ENCODE measurements at places on chromosomes 3 and 15. TPM values are rescaled to one million over a fixed set of nuclear protein-coding genes. Genes with fewer than 3 reads are reported as not detected.
A peak's percentile ranks its signal among the peaks of the same experiment; 100 is the strongest.

- no peak for DNase-seq
Measured at GRCh38 chr15:29870495-29871151, 48.4 kb upstream of the TJP1 start.

GRCh38 chr15:66885281-66885915 is 180.0 kb upstream of the SMAD3 start:
- DNase-seq: no peak

GRCh38 chr15:101306341-101307047 is 11.4 kb upstream of the SNRPA1 start:
- no peak for DNase-seq

- DNase-seq: no peak
Measured at GRCh38 chr3:85554153-85554552, 595.4 kb downstream of the CADM2 start.

- DNase-seq: no peak
Measured at GRCh38 chr15:50067254-50067653, 51.8 kb downstream of the ATP8B4 start.

DNA sequence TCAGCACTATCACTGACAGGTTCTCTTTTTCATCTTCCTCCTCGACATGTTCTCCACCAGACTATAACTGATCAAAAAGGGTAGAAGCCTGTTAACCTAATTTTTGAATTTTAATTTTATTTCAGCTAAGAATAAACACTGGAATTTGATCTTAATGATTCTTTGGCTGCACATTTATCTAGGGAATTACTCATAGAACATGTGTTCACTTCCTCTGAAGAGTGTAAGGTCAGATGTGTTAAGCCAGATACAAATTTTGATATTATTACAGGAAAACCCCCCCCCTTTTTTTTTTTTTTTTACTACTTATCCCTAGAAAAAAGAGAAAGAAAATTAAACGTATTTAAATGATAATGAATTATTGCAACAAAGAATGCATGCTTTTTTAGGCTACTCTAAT is 15.0 kb downstream of the DCBLD2 start:
- no peak for DNase-seq

GRCh38 chr3:9276761-9277370 is 27.4 kb upstream of the SRGAP3 start:
- no peak for DNase-seq

The CYP1A2 gene
- total RNA-seq: not detected

- no peak for DNase-seq
Measured at GRCh38 chr15:99503411-99503810, 62.4 kb upstream of the MEF2A start.

DNA sequence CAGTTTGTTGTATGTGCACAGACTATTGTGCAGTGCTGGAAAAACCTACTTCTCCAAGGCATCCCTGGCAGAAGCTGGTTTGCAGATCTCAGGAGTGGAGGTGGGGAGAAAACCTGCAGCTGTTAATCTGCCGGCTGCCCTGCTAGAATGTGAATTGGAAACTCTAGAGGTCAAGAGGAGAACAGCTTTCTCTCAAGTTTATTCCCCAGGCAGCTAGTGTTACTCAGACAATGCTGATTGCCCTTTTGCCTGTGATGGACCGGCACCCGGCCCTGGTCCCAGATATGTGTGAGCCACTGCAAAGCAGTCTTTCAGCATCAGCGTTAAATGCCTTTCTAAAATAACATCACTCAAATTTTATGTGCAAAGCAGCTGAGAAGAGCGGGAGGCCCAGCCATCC is 129.7 kb upstream of the TPM1 start:
- DNase-seq: no peak

The ADAMTS7 gene
- total RNA-seq: not detected

The PLIN1 gene
- total RNA-seq: not detected

DNA sequence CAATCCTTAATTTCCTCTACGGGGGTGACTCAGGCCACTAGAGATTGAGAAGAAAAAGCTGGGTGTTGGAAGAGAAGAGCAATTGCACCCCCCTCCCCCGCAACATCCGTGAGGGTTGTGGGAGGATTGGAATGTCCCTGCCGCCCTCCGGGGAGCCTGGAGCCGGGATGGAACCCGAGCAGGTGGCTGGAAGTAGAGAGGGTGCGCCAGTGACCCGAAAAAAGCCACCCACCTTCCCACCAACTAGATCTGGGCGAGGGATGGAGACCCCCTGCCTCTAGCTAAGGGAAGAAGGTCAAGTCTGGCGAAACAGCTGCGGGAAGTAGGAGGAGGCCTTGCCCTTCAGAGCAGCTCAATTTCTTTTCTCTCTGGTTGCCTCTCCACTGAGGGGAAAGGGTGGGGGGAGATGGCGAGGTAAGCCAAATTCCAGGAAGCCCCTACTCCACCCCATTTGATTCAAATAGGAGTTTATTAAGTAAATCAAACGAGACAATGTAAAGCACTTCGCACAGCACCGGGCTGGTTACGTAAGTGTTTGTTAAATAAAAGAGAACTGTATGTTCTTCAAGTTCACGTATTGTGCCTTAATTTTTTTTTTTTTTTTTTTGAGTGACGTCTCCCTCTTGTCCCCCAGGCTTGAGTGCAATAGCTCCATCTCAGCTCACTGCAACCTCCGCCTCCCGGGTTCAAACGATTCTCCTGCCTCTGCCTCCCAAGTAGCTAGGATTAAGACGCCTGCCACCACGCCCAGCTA is 1.1 kb upstream of the WWTR1 start:
- DNase-seq: no peak

DNA sequence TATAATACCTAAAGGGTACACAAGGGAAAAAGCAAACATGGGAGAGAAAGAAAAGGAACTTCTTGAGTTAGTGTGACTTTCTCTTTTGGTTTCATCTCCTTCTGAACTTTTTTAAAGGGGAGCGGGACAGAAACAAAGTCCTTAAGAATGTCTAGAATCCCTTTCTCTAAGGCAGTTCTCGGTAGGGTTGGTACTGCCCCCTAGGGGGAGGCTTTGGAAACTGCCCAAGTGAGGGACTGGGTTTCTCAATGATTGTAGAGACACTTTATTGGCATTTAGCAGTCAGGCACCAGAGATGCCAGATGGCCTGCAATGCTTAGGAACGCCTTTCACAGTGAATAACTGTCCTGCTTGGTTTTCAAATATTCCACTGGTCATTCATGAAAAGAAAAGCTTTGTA is 172.7 kb downstream of the WDR72 start:
- DNase-seq: no peak

DNA sequence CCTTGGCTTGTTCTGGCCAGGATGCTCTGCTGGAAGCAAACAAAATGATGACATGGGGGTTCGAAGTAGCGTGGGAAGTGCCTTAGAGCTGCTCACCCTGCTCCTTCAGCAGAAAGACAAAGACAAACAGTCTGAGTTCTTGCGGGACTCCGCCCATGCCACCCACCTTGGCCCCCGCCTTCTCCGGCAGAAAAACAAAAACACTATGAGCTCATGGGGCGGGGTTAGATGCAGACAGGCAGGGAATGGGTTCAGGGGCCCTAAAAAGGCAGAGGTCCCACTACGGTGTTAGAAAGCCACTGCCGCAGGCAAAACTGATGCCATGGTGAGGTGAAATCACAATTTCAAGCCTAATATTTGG is 9.7 kb upstream of the NCKIPSD start:
- DNase-seq: no peak

- no peak for DNase-seq
Measured at GRCh38 chr3:140552403-140552802, 125.5 kb upstream of the TRIM42 start.

DNA sequence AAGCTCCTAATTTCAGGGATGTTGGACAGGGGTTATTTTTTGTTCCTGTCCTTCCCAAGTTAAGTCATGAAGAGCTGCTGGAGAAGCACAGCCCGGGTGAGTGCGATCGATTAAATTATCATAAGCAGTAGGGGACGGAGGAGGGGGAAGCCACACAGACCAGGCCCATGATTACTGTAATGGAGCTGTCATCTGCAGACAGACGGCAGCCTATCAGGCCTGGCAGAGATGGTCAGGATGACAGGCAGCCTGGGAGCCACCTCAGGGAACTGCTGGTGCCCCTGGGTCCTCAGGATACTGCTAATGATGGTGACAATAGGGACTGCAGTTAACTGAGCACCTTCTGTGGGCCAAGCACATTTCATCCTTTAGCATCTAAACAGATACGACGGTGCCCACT is 147.7 kb downstream of the RAB11A start:
- DNase-seq: no peak

DNA sequence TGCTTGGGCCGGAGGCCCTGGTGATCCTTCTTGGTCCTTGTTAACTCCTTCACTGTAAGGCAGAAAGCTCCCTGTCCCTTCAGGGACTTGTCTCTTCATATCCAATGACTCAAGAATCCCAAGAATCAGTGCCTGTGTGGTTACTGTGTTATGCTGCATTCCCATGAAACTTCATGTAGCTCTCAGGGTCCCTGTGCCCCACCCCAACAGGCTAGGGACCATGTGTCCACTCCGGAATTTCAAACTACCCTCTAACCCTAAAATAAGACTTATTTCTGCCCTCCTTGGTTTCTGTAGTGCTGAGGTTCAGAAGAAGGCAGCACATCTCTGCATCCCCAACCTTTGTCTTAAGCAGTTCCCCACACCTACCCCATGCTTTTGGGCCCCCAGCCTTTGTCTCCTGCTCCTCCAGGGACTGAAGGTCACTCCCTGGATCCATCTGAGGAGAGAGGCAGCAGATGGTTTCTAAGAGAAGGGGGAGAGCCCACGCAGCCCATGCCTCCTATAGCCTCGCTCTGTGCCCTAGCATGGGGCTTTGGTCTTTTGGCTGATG is 531 bp upstream of the MAP1A start:
- DNase-seq: no peak

DNA sequence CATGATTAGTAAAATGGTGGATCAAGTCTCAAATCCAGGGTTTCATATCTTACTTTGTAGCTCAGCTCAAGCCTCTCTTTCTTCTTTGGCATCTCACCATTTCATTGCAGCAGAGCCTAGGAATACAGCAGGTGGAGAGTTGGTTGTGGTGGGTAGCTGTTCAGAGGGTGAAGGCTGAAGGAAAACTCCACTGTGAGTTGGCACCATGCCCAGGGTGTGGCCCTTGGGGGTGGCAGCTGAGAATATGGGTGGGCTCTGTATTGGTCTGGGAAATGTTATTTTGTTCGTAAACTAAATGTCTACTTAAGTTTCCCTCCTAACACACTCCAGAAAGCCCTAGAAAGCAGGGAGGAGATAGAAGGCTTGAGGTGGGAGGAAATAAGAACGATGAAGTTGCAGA is 1.7 kb upstream of the MAP1A start:
- DNase-seq: no peak

GRCh38 chr15:31398677-31399301 is 72.2 kb downstream of the KLF13 start:
- no peak for DNase-seq

- no peak for DNase-seq
Measured at GRCh38 chr3:55105647-55106046, 177.8 kb upstream of the LRTM1 start.

GRCh38 chr3:12961007-12961696 is 112.1 kb downstream of the IQSEC1 start:
- no peak for DNase-seq

DNA sequence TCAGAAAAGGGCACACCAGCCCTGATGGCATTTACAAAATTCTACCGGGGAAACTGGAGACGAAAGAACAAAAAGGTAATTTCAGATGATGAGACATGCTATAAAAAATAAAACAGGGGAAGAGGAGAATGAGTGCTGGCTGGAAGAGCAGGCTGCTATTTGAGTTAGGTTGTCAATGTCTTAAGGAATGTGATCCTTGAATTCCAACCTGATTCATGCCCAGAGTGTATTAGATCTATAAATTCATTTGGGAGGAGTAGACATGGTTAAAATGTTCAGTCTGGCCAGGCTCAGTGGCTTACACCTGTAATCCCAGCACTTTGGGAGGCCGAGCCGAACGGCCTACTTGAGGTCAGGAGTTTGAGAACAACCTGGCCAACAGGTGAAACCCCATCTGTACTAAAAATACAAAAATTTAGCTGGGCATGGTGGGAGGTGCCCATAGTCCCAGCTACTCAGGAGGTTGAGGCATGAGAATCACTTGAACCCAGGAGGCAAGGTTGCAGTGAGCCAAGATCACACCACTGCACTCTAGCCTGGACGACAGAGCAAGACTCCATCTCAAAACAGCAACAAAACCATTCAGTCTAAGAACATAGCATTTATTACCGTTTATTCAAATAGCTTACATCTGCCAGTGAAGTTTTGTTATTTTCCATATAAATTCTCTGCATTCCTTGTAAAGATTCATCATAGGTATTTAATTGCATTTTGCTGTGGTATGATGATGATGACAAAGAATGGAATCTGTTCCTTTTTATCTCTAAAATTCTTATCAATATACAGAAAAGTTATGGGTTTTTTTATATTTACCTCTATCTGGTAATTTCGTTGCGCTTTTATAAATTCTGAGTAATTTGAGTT is 126.7 kb upstream of the NR2E3 start:
- DNase-seq: no peak

The SERPINI1 gene
- 2.4 TPM for total RNA-seq

The MTHFS gene
- total RNA-seq: 12.6 TPM

- peak; percentile 16 for DNase-seq
Measured at GRCh38 chr3:46565607-46566039, 479 bp downstream of the LRRC2 start.

- DNase-seq: peak; percentile 13
Measured at GRCh38 chr3:77038468-77038929, 1.4 kb upstream of the ROBO2 start.

The COL7A1 gene
- 1.1 TPM for total RNA-seq

DNA sequence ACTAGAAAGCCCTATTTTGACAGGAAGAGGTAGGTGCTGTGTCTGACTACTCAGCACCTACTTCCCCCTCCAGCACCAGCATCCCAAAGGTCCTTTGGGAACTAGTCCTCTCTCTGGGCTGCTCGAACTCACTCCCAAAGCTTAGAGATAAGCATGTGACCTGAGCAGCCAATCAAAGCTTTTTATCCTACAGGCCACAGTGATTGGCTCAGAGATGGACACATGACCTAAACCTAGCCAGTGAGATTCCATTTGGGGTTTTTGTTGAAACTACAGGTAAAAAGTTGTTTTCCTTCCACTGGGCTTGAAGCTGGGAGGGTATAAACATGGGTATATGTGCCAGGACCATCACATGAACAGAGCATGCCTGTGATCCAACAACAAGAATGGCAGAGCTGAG is 186.5 kb upstream of the PPP2R3A start:
- no peak for DNase-seq

DNA sequence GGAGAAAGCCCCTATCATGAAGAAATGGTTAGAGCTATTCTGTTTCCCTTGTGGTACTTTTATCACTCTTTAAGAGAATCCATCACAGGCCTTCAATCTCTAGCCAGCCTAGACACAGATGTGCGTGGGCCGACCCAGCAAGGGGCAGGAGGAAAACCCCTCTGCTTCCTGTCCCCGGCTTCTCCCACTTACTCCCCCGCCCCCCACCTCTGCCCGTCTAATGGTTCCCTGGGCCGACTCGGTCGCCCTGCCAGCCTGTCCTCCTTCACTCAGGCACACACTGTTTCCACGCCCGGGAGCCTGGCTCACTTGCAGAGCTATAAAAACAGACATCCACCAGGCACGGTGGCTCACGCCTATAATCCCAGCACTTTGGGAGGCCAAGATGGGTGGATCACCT is 58.3 kb upstream of the TFRC start:
- DNase-seq: no peak

The CAV3 gene
- total RNA-seq: not detected

- peak; percentile 50 for DNase-seq
Measured at GRCh38 chr15:40928821-40929659, at the start of gene DLL4. Gene DLL4 (plus strand): TSS chr15:40929340. CDS start chr15:40929669, 329 bp downstream.

GRCh38 chr3:16411441-16411840 is 102.1 kb downstream of the RFTN1 start:
- DNase-seq: no peak

The TEX55 gene
- total RNA-seq: not detected

The DNASE1L3 gene
- total RNA-seq: not detected

Measured in CD4-positive, CD25-positive, alpha-beta regulatory T cell (primary cell).